Psoas muscle (tissue), 8 donors: ENCODE measurements at places on chromosomes 12 and 14. TPM values are rescaled to one million over a fixed set of nuclear protein-coding genes. Genes with fewer than 3 reads are reported as not detected.
A peak's percentile ranks its signal among the peaks of the same experiment; 100 is the strongest.

DNA sequence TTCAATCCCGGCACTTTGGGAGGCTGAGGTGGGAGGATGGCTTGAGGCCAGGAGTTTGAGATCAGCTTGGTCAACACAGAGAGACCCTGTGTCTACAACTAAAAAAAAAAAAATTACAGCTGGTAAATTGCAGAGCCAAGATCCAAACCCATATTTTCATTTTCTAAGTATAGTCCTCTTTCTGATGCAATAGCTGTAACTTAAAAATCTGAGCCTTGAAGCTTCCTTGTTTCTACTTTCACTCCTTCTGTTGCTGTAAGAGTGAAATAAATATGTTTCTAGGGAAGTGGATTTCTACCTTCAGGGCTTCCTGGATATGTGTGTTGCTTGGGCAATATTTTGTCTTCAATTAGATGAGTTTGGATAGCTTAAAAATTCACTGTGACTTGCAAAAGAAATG, 42.0 kb upstream of the PRICKLE1 start:
- DNase-seq = no peak

GRCh38 chr12:49502590-49502989, 36.2 kb upstream of the KCNH3 start:
- no peak for DNase-seq

DNA sequence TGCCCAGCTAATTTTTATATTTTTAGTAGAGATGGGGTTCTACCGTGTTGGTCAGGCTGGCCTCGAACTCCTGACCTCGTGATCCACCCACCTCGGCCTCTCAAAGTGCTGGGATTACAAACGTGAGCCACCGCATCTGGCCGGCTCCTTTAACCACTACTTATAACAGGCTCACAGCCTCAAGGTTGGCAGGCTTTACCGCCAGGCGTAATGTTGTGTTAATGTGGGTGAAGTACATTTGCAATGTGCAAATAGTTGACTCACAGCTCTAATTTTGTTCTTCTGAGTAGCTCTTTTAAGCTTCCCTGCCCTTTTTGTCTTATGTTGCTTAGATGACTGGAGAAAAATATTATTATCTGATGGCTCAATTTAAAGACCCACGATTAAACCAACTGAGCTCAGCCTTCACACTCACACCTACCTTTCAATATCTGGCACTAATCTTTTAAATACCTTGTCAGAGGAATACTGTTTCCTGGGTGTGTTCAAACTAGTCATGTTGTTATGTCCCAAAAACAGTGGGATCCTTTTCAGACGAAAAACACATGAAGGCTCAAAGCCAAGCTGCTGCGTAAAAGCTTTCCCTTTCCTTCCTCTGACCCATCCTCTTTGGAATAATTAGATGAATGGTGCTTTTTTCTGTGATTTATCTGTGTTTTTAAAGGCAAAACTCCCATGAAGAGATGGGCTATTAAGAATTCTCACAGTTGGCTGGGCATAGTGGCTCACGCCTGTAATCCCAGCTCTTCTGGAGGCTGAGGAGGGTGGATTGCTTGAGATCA, 57.2 kb upstream of the USP44 start:
- DNase-seq = peak; percentile 67

GRCh38 chr14:80926397-80927082, 15.0 kb downstream of the CEP128 start:
- DNase-seq = no peak

GRCh38 chr12:102957339-102958050, at the start of gene ASCL1:
Gene ASCL1 (plus strand): TSS chr12:102957674. CDS start chr12:102958245, 571 bp downstream.
- DNase-seq = no peak

DNA sequence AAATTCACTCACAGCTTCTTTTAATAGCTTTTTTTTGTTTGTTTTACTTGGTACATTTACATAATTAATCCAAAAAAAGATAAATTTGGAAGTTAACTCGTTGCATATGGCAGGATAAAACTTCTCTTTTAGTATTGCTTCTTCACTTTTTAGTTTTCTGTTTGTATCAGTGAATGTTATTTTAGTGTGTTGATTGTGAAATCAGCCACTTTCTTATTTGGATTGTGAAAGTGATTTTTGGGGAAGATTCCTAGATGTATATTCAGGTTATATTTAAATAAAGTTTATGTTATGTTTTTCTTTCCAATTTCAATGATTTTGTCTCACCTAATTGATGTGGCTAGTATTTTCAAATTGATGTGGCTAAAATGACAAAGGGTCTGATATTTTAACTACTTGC, 693.9 kb upstream of the MGAT4C start:
- DNase-seq = no peak

DNA sequence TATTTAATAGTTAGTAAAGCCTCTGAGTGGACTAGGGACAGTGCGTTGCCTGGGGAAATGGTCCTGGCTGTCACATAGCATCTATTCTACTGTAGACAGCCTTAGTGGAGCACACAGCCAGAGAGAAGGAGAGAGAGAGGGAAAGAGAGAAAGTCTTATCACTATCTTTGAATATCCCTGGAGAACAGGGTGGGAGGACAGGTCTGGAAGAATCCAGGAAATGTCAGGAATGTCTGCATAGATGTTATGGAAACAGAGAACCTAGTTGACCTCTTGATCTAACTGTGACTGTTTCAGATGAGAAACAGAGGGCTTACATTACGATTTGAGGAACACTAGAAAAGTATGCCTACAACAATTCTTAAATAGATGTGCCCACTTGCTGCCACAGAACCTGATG, 92.8 kb downstream of the SLC15A5 start:
- no peak for DNase-seq

DNA sequence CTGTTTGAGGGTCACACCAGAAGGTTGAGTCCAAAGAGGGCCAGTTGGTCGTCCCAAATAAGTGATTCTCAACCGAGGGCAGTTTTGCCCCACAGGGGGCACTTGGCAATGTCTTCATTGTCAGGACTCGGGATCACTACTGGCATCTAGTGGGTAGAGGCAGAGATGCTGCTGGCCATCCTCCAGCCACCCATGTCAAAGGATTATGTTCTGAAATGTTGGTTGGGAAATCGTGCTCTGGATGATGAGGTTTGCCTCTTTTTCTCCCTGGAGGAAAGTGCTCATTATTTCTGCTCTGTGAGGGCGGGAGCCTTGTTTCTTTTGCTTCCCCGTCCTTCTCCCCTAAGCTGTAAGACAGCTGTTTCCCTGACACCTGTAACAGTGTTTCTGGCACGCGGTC, 3.6 kb downstream of the ZNF839 start:
- peak; percentile 80 for DNase-seq

GRCh38 chr14:73755434-73756014, 41.3 kb upstream of the PNMA1 start:
- no peak for DNase-seq

GRCh38 chr14:66121859-66122258, 364.3 kb upstream of the CCDC196 start:
- DNase-seq = no peak

The SLC25A21 gene
- 0.13 TPM for total RNA-seq

The CMA1 gene
- not detected for total RNA-seq

The TSPAN19 gene
- not detected for total RNA-seq
